Stimulated activated naive CD8-positive, alpha-beta T cell treated with anti-CD3 and anti-CD28 coated beads, Interleukin-15, amount 100 ng/mL, for 72 hours (primary cell): ENCODE measurements at places on chromosomes 16 and 17.

DNA sequence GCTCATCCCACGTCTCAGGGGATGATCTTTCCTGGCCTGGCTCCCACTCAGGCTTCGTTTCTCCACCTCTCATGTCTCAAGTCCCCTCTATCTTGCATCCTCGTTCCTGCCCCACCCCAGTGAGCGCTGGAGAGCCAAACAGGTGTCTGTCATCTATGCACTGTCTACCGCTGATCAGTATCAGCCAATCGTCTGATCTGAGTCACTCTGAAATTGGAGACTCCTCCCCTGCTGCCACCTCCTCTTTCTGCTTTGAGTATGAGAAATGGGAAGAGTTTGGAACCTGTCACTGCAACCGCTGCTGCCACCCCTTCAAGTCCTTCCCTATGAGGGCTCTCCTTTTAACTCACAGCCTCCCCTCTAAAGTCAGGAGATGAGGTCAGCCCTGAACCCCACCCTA, 28.0 kb downstream of the FZD2 start:
- no peak for DNase-seq

GRCh38 chr16:48632137-48632774, 22.3 kb upstream of the N4BP1 start:
- DNase-seq, result no peak

- DNase-seq, result no peak
Measured at GRCh38 chr16:11417487-11417886, 72.2 kb downstream of the RMI2 start.

- DNase-seq, result no peak
Measured at GRCh38 chr16:56856876-56857447, 8.0 kb upstream of the SLC12A3 start.

DNA sequence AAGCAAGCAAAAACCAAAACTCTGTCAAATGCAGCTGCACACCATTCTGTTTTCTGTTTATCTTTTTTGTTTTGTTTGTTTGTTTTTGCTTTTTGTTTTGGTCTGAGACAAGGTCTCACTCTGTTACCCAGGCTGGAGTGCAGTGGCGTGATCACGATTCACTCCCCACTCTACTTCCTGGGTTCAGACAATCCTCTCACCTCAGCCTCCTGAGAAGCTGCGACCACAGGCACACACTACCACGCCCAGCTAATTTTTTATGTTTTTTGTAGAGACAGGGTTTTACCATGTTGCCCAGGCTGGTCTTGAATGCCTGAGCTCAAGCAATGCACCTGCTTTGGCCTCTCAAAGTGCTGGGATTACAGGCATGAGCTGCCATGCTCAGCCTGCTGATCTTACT, 19.3 kb upstream of the SLFN13 start:
- no peak for DNase-seq

DNA sequence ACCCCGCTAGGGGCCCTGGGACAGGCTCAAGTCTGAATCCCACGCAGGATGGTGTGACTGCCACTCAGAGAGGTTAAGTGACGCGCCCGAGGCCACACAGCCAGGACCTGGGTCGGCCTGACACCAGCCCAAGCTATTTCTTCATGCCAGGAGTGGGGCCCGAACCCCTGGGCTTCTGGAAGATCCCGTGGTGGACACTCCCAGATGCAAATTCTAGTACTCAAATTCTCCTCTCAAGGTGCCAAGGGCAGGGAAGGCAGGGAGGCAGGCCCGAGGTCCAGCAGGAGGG, 5.2 kb downstream of the IL17C start:
- no peak for DNase-seq

DNA sequence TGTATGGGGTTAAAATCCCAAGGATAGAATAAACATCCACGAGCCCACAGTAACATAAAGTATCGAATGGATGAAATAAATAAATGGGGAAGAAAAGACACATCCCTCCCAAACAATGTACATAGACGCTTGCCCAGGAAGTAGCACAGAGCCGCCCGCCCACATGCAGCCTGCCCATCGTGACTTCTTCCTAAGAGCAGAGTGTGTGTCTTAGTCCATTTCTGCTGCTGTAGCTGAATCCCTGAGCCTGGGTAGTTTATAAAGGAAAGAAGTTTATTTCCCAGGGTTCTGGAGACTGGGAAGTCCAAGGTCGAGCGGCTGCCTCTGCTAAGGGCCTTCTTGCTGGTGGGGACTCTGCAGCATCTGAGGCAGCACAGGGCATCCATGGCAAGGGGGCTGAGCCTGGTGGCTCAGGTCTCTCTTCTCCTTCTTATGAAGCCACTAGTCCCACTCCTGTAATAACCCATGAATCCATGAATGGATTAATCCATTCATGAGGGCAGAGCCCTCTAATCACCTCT, 39.4 kb upstream of the ZNF469 start:
- no peak for DNase-seq

- DNase-seq, result peak; percentile 88
Measured at GRCh38 chr17:76385892-76386786, 1.7 kb downstream of the SPHK1 start.

DNA sequence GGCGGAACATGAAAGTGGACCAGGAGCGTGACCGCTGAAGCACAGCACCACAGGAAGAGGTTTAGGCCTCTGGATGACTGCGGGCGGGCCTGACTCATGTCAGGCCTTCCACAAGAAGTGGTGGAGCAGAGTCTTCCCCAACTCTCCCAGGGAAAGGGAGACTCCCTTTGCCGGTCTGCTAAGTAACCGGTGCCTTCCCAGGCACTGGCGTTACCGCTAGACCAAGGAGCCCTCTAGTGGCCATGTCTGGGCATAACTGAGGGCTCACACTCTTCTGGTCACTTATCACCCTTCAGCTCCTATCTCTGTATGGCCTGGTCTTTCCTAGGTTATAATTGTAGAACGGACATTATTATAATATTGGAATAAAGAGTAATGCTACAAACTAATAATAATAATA, 1931.9 kb downstream of the TP53TG3F start:
- peak; percentile 22 for DNase-seq

- no peak for DNase-seq
Measured at GRCh38 chr17:82239401-82239925, 10.6 kb downstream of the SLC16A3 start.

DNA sequence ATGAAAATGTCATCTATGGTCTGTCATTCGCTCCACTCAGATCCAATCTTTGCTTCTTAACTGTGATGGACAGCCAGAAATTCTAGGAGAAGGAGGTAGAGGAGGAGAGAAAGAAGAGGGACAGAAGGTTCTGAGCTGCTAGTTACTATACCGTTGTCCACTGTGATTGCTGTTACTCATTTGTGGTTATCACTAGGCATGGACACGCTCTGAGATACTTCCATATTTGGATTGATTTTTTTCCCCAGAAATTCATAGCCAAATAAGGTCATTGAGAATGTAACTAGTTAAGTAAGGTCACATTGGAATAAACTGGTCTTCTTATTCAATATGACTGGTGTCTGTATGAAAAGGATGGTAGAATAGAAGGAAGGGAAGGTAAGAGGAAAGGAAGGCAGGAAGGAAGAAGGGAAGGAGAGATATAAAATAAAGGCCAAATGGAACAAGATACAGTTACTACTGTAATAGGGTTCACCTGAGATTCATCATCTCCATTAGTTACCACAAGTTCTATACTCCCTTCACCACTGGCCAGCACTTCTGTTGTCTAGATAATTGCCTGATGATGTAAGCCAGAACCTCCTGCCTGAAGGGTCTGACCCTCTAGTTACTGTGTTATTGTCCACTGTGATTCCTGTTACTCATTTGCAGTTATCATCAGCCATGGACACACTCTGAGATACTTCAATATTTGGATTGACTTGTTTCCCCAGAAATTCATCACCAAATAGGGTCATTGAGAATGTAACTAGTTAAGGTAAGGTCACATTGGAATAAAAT, 2.9 kb downstream of the KRTAP9-7 start:
- no peak for DNase-seq

DNA sequence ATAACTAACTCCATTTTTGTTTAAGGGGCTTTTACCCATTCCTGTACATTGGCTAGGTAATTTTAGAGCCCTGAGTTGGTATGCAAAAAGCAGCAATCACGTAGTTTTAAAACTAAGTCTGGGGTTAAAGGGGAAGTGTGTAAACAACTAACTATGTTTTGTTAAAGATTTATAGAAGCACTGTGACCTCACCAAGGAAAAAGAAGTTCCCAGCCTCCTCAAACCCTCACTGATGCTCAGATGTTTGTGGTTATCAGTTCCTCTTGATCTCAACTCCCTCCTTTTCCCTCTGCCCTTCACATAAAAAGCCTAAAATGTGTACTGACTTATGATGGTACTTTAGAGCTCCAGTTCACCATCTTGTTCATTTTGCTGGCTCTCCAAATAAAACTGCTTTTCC, 119.9 kb upstream of the IRX6 start:
- no peak for DNase-seq

DNA sequence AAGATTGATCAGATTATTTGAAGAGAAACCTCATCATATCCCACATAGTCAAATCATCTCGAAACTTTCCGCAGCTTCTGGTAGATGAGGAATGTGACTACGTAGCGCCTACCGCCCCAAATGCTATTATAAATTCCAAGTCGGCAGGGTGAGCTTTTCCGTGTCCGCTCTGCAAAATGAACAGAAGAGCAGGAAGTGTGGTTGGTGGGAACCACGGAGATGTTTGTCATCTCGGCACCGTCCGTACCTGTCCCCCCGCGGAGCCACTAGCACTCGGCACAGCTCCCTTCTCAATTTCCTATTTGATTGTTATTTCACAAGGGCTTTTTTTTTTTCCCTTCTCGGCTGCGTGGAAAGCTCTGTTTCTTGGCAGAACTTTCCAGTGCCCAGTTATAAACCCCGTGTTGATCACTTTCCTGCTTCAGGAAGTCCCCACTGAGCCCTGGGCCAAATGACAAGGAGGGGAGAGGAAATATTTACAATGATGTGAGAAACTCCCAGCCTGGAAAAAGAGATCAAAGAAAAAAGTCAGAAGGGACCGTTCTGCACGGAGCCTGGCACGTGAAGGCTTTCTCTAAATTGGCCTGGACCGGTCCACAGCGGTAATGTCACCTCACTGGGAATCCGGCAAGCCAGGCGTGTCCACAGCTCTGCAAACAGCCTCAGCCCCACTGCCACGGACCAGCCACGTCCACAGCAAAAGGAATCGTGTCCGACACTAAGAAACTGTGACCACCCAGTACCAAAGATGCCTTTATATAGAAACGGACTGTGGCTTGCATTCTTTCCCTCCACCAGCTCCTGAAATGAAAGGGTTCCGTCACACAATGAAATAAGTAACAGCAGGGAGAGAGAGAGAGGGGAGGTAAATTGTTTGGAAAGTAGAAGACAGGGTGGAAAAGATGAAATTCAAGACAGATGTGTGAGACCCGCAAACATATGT, 65.0 kb downstream of the MRM3 start:
- DNase-seq, result no peak

GRCh38 chr16:8721336-8722024, 47.1 kb downstream of the ABAT start:
- DNase-seq, result no peak

DNA sequence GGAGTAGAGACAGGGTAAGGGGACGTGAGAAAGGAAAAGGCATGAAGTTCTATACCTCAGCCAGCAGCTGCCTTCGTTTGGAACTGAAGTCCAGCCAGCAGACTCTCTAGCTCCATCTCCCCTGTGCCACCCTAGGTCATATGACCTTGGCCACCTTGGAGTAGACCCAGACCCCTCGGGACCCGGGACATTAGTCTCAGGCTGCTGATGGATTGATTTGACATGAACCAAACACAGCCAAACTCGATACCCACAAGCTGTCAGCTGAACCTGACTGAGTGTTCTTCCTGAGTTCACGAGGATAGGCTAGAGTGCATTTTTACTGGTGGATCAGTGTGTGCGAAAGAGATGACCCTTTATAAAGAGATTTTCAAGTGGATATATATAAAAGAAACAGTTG, 68.5 kb downstream of the YPEL2 start:
- no peak for DNase-seq

DNA sequence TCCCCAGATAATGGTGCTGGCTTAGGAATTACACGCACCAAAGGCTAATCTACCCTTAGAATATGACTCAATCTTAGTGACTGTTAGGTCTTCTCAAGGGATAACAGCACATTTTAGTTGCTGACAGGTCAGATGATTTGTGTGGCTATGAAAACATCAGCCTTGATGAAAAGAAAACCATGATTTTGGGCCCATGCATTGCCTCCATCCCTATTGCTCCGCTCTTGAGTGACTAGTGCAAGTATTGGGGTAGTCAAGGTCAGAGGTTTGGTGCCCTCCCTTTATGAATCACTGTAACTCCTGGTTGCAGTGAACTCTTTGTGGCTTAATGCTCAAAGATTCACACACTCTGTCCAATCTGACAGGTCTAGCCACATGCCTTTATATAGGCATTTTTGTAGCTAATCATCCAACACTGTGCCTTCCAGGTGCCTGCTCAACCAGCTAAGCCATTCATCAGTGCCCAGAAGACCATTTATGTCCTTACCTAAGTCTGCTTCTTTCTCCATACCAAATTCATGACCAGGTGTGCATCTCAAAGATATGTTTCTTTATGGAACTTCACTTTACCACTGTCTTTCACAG, 251.6 kb downstream of the KCNJ2 start:
- no peak for DNase-seq

GRCh38 chr17:50337956-50338355, 8.0 kb upstream of the XYLT2 start:
- no peak for DNase-seq

DNA sequence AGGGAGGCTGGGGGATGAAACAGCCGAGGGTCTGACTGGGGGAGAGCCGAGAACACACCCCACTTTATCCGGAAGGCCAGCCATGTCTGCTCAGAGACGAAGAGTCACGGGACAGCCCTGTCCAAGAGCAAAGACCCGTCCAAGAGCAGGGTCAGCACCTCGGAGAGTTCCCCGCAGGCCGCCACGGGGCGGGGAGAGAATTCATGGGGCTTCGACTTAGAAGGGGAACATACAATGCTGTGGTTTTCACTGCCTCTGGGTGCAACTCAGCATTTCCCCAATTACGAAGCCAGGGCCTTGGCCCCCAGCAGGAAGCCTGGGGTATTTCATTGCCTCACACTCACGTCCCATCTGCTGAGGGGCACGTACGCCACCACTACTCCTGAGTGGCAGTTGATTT, 59.3 kb downstream of the JPH3 start:
- peak; percentile 31 for DNase-seq

GRCh38 chr16:254461-254860, 19.8 kb downstream of the FAM234A start:
- no peak for DNase-seq

DNA sequence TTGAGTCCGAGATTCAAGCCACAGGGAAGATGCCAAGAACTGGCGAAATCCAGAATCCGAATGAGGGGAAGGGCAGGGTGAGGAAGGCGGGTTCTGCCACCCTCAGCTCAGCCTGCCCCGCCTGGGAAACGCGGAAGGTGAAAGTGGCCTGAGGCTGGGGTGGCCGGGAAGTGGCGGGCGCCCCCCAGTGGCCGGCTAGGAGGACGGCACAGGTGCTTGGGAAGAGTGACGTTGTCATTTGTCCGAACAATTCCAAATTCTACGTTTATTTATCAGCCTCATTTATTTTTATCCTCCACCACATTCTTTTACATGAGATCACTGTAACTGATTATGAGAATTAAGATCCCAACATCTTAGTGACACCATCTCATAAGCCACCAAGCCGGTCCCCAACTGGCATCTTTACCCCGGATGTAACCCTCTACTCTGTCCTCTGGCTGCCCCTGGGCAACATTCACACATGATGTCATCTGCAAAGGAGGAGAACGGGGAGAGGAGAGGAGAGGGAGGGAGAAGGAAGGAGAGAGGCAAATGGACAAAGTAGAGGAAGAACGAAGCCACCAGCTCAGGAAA, 21.3 kb downstream of the SRCIN1 start:
- DNase-seq, result peak; percentile 50

GRCh38 chr17:4566785-4567184, 6.4 kb upstream of the GGT6 start:
- DNase-seq, result peak; percentile 42
